HCT116 (cell line): ENCODE measurements at places on chromosomes 13 and 19.

DNA sequence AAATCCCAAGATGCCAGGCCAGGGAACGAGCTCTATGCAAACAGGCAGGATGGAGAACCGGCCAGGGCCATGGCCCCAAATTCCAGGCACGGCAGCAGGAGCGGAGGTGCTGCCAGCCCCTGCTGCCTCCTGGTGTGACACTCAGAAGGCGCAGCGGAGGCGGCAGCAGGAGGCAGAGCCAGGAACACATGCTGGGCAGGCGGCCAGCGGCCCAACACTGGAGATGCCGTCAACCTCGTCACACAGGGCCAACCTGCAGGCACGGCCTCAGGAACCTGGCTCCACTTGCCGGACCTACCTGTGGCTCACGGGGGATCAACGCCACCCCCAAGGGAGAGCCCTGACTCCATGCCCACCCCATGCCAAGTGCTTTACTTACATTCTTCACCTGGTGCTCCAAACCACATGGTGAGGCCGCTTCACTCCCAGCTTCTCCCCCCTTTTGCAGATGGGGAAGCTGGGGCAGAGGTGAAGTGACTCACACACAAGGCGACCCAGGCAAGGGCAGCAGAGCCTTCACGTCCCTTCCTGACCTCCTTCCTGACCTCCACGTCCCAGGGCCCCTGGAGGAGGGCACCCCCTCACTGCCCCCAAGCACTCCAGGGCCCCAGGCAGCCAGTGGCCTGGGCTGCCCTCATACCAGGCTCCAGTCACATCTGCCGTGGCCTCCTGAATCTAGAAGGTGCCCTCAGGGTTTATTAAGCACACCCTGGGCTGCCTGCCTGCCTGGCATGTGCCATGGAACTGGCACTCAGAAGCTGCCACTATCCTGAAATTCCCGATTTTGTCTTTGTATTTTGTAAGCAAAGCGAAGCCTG is 43.5 kb downstream of the GGACT start:
- no peak for DNase-seq

GRCh38 chr13:67464154-67464553 is 234.0 kb upstream of the PCDH9 start:
- no peak for DNase-seq

- DNase-seq, result no peak
Measured at GRCh38 chr13:71274923-71275608, 591.9 kb downstream of the DACH1 start.

GRCh38 chr13:50846861-50847475 is 3.5 kb upstream of the DLEU7 start:
- no peak for DNase-seq

GRCh38 chr13:112618501-112618900 is 30.5 kb upstream of the TUBGCP3 start:
- DNase-seq, result no peak

- no peak for DNase-seq
Measured at GRCh38 chr19:12782174-12782423, 6.7 kb upstream of the HOOK2 start.

- DNase-seq, result no peak
Measured at GRCh38 chr13:96771486-96772367, 222.5 kb downstream of the OXGR1 start.
